ENCODE measurements at places on chromosomes 11 and 22. TPM values are rescaled to one million over a fixed set of nuclear protein-coding genes. Genes with fewer than 3 reads are reported as not detected.

DNA sequence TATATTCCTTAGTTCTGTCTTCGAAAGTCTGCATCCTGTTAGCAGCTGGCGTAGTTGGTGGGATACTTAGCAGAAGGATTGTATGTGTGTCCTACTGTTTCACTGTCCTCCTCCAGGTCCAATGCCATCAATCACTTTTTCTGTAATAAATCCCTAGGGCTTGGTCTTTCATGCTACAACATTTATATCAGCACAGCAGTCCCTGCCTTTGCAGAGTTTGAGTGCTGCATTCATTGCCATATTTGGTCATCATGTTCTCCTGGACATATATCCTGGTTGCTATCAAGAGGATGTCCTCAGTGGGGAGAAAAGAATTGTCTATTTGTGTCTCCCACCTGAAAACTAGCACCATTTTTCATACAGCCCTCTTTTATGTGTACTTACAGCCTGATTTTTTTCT, 67.0 kb downstream of the OR5AK2 start:
- DNase-seq, result no peak

- DNase-seq, result no peak
Measured at GRCh38 chr11:83166193-83166866, 9.4 kb downstream of the PCF11 start.

DNA sequence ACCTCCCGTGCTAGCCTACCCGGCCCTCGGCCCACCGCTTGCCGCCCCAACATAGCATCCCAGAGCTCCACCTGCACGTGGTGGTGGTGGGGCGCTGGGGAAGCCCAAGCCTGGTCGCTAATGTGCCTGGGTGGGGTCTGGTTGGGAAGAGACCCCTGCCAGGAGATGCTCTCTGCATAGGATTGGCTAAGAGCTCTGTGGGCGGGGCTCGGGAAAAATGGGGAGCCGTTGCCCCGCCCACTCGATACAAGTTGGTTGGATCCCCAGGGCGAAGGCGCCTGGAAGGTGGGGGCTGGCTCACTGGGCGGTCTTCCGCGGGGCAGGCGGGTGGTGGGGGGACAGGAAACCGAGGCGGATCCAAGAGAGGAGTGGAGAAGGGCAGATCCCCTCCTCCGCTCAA, 7.6 kb downstream of the LRRC10B start:
- DNase-seq, result no peak

OR2AT4 gene
- not detected for total RNA-seq

All from aorta (tissue), 5 donors.